ENCODE measurements at places on chromosomes 2 and 18. TPM values are rescaled to one million over a fixed set of nuclear protein-coding genes. Genes with fewer than 3 reads are reported as not detected.
A peak's percentile ranks its signal among the peaks of the same experiment; 100 is the strongest.

CTNNA2 gene
- not detected for total RNA-seq

CXCR4 gene
- total RNA-seq: 4.9 TPM

RTKN gene
- 128 TPM for total RNA-seq

GRCh38 chr2:134124047-134124753, 129.7 kb upstream of the MGAT5 start:
- peak; percentile 59 for DNase-seq

DNA sequence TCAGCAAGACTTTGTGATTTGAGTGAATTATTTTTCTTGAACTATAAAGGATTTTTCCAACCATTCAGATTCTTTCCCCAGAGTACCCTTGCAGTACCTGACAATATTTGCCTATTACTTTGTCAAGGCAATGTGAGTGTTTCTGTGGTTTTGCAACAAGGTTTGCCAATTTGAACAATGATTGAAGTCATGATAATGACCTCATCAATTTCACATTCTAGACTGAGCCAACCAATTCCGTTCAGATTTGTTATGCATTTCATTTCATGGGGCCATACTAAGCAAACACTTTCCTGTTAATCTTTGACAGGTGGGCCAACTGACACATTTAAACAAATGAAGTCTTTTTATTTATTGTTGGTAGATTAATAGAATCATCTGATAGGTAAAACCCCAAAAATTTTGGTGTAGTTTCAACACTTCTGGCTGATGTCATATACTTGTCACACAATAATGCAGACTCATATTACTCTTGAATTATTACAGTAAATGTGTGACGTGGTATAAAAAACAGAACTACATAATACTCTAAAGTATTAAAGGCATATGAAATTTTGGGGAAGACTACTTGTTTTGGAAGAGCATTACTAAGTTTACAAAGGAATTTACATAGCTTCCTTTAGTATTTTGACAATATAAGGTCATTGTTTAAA, 526.4 kb downstream of the DPP10 start:
- no peak for DNase-seq

DNA sequence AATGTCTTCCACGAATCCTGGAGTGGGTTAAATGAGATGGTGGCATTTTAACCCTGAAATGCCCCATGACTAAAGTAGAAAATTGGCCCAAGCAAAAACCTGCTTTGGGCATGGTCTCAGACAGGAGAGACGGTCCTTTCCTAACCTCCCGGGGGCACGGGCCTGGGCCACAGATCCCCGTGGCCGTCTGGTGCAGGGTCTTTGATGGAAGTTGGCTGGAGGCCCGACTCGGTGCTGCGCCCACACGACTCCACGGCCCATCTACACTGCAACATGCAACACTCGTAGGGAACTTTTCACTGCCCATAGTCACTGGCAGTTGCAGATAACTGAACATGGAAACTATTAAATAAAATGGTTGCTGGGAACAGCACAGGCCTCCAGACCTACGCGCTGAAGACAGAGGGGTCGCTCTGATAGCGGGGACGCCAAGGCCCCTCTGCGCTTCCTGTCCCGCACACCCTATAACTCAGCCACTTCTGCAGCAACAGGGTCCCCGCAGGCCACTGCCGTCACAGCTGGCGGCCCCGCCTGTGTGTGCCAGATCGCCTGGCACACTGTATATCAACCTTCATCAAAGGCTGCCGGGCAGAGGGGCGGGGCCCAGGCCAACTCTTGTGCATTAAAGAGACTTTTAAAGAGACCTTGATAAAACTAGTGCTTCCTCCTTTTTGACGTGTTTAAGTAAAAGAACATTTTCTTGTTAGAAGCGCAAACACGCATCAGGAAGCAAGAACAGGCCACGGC, 214.1 kb downstream of the TWIST2 start:
- DNase-seq: no peak
